Stimulated activated CD4-positive, alpha-beta T cell treated with anti-CD3 and anti-CD28 coated beads, Interleukin-4, amount 100 ng/mL, for 1 hour (primary cell): ENCODE measurements at places on chromosomes 7 and 10.

- DNase-seq: no peak
Observed at GRCh38 chr7:130473289-130473688, 18.6 kb upstream of the MEST start.

GRCh38 chr10:118734475-118734874, 20.3 kb downstream of the CACUL1 start:
- DNase-seq: no peak

- no peak for DNase-seq
Observed at GRCh38 chr10:128537834-128538330, 411.7 kb upstream of the MKI67 start.

DNA sequence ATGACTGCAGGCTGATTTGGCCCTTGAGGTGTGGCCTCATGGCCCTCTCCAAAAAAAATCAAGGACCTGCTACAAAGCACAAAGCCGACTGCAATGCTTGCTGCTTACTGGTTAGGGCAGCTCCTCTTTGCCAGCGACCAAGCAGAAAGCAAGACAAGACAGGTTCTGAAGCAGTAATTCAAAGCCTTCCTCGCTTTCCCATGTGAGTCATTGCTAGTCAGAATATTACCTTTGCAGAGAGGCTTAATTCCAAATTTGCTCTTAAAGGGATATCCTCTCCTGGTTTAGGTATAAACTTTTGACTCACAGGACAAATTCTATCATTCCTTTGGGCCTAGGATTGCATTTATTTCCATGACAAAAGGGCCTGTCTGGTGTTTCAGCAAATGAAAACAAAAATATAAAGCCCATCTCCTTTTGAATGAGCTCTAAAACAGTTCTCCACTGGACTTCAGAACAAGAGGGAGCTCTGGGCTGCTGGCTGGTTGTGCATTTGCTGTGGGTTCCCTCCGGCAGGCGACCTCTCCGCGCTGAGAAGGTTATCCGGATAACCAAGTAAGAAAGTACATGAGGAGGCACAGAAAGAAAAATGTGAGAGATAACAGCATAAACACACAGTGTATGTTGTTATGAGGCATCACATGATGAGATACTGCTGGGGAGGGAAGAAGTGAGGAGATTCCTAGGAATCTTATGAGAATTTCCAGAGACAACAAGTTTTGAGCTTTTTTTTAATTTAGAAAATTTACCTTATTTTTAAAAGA, 90.8 kb downstream of the EGFR start:
- DNase-seq: no peak

GRCh38 chr7:101707587-101707986, 78.5 kb upstream of the MYL10 start:
- DNase-seq: no peak

- DNase-seq: no peak
Observed at GRCh38 chr10:35432781-35433338, 96.6 kb downstream of the CCNY start.

DNA sequence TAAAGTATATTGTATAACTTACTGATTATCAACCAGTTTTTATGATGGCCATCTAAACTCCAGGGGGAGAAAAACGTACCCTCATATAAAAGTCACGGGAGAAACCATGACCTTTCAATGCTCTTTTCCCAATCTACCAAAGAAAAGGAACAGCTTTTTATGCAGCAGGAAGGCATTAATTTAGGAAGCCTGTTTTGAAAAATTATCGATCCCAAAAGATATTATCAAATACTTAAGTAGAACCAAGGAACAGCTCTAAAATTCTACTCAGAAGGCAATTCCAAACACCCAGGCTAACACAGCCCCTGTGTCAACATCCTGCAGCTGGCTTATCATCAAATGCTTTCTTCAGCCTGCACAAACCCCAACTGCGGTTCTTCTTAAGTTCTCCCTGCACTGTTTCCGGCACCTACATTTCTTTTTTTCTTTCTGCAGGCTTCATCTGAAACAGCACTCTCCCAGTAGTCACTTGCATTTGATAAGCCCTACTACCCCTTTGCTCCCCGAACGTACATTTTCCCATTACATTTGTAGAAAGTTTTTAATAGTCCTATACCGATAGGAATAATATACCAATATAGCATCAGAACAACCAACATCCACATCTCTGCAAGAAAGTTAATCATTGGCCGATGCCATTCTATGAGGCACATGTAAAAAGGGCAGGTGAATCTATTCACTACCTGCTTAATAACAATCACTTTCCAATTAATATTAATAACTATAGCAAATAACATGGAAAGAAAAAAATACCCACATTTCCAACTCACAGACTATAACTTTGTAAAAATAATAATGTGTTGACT, 47.9 kb downstream of the PIP4K2A start:
- no peak for DNase-seq

DNA sequence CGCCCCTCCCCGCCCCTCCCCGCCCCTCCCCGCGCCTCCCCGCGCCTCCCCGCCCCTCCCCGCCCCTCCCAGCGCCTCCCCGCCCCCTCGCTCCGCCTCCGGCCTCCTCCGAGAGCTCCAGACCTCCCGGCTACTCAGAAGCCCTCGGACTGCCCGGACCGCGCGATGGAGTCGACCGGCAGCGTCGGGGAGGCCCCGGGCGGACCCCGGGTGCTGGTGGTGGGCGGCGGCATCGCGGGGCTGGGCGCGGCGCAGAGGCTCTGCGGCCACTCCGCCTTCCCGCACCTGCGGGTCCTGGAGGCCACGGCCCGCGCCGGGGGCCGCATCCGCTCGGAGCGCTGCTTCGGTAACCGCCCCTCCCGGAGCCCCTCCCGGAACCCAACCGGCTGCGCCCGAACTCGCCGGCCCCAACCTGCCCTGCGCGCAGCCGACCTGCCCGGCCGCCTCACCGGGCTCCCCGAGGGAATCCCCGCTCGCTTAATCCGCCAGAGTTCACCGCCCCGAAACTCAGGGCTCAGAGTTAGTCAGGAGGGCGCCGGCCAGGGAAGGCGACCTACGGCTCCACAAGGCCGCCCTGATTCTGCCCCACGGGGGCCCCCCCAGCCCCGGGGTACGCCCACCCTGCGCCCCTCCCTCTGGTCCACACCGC, at the start of gene PAOX:
Gene PAOX, plus strand, starts transcription at position 111 of the 649 bp plus-strand sequence. Its CDS starts 55 bp downstream, at position 166.
- DNase-seq: peak; percentile 69

GRCh38 chr10:132684164-132684891, 101.6 kb downstream of the NKX6-2 start:
- peak; percentile 19 for DNase-seq

DNA sequence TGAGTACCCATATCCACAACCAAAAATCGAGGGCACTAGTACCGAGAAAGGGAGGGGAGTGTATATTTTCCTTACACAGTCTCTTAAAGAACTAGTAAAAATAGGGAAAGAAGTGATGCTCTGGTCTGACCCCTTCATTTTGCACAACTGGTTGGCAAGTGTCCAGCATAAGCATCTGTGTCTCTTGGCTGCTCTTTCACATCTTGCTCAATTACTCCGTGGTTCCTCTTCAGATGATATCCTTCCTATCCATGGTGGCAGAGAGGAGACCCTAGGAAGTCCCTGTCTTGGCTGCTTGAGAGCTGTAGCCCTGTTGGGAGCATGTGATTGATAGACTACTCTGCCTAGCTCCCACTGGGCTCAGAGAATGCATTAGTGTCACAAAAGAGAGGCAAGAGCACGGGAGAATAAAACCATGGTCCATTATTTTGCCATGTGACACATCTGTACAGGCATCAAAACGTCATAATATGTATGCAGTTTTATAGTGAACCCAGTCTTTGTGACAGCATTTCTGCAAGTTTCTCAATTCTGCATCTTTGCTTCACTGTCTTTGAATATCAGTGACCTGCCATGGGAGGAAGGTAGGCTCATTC, 111.8 kb upstream of the ANKRD1 start:
- DNase-seq: no peak

DNA sequence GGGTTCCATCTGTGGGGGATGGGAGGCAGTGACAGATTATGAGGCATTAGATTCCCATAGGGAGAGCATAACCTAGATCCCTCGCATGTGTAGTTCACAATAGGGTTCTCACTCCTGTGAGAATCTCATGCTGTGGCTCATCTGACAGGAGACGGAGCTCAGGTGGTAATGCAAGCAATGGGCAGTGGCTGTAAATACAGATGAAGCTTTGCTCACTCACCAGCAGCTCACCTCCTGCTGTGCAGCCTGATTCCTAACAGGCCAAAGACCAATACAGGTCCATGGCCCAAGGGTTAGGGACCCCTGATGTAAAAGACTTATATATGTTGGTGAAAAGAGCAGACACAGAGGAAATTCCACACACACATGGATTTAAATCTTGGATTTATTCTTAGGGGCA, 370.2 kb downstream of the NRG3 start:
- no peak for DNase-seq

- no peak for DNase-seq
Observed at GRCh38 chr7:89780291-89780690, 374.0 kb upstream of the STEAP1 start.

- no peak for DNase-seq
Observed at GRCh38 chr10:124984376-124984775, 42.5 kb downstream of the ZRANB1 start.

DNA sequence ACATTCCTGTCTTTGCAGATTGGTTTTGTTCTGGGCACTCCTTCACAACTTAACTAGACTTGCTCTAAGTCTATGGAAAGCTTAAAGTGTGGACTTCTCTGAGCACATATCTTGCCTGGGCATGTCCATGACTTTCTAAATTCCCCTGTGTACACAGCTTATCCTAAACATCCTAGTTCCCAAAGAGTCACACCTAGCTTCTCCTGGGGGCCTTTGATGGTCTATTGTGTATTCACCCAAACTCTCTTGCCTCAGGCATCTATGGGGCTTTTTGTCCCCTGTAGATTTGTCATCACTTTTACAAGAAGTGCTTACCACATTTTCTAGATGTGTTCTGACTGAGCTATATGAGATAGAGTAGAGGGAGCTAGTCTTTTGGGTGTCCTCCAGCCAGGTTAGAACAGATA, 12.2 kb upstream of the ZNF488 start:
- no peak for DNase-seq

DNA sequence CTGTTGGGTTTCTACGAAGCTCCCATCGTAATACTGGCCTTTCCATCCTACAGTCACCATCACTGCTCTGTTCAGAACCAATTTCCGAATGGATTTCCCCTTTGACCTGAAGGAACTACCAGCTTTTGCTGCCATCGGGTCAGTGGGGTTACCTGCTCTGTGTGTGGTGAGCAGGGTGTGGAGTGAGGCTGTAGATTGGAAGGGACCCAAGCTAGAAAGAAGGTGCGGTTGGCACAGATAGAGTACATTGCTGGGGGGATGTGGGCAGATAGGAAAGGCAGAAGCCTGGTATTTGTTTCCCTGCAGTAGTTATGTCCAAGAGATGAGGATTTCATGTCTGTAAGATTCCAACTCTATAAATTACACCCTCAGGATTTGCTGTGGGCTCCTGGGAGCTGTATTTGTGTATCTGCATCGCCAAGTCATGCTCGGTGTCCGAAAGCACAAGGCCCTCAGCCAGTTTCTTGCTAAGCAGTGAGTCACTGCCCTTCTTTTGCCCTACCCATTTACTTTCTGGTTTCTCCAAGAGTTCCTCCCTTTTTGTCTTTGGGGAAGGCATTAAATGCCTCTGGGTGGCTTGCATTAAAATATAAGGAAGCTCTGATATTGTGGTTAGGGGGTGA, 15.4 kb downstream of the CLCN1 start:
- no peak for DNase-seq

GRCh38 chr7:103317009-103317408, 19.8 kb downstream of the PMPCB start:
- no peak for DNase-seq

DNA sequence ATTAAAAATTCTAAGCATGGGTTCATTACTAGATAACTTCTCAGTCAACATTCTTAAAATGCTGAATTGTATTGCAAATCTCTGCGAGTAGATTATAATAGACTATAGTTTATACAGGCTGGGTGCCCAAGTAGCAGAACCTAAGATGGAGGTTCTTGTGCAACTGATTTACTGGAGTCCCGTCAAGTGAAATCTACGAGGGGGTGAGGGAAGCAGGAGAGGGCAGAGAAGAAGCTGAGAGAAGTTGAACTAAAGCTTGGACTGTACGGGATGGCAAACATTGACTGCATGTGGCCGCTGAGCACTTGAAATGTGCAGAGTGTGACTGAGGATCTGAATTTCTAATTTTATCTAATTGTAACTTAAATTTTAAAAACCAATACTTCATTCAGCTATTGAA, 124.5 kb downstream of the CTNNA3 start:
- no peak for DNase-seq

GRCh38 chr10:33122014-33122809, 164.2 kb upstream of the ITGB1 start:
- no peak for DNase-seq

DNA sequence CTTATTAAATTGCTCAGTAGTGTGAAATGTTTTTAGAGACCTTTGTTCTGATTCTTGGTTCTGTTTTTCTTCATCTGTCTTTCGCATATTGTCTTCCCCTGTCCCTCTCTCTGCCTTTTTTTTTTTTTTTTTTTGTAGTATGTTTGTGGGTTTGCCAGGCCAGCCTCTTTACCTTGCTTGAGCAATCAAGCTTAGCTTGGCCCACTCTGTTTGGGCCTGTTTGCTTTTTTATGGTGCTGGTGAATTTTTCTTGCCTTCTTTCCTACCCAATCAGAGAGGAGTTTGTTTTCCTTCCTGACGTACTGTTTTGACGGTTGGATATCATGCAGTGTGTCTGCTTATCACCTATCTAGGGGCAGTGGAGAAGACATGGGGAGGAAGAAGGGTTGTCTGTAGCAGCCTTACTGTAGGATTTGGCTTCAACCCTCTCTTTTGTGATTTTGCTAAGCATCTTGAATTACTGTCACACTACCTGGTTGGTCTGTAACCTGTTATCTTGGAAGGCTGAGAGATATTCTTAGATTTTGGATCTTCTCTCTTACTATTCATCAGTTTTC, 64.0 kb downstream of the BBS9 start:
- no peak for DNase-seq

DNA sequence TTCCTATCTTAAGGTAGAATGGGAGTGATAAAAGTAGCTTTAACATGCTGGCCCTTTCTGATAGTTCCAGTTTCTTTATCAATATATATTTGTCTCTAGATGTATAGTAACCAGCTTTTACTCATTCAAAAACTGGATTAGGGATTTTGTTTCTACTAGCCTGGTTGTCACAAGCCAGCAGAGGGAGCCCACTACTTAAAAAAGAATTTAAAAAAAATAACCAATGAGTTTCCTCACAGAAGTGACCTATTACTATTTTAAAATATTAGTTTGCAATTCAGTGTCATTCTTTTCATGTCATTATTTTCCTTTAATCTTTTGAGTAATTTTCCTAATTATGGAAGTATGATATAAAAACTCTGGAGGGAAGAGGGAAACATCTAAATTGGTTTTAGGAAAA, 142.1 kb downstream of the PHTF2 start:
- DNase-seq: no peak

GRCh38 chr10:32961895-32962369, 3.9 kb upstream of the ITGB1 start:
- no peak for DNase-seq

GRCh38 chr7:22677680-22678079, 49.3 kb upstream of the IL6 start:
- no peak for DNase-seq
